ENCODE measurements at places on chromosomes 7 and 10.

DNA sequence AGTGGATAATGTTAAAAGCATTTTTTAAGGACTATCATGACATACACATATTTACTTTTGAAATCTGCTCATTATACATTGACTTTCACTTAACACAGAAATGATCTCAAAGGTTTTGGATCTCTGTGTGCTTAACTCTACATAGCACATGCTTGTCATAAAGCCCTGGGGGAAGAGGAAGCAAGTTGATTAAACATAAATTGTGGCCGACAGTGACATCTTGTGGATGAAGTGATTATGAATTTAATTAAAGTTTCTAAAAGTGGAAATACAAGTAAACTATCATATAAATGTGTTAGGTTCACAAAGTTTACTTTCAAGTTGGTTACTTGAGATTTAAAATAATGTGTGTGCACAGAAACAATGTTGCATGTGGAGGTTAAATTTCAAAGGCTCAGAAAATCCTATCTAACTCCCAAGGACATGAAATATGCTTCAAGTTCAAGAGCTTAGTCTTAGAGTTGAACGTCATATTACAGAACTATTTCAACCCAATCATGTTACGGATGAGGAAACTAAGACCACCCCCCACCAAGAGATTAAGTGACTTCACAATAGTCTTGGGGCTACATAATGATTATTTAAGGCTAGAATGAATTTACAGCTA is 1247.8 kb downstream of the GATA3 start:
- DNase-seq, result no peak

GRCh38 chr7:2641406-2642393 is 9.9 kb downstream of the TTYH3 start:
- DNase-seq, result no peak

GRCh38 chr7:21054427-21055112 is 267.9 kb upstream of the SP8 start:
- DNase-seq, result no peak

DNA sequence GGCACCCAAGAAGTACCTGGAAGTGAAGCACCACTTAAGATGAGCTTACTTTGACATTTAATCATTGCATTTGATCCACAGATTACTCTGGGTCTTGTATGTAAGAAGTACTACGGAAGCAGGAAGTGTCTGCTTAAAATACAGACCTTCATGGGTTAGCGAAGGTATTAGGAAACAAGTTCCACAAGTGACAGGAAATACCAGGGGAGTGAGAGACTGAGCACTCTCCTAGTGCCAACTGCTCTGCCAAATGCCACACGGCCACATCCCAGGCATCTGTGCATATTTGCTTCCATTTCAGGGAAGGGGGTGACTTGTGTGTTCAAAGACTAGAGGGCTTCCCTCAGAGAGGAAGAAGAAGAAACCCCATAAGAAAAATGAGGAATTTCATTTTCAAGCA is 57.2 kb upstream of the ANK3 start:
- no peak for DNase-seq

- no peak for DNase-seq
Measured at GRCh38 chr7:7819442-7820247, 101.2 kb upstream of the RPA3 start.

DNA sequence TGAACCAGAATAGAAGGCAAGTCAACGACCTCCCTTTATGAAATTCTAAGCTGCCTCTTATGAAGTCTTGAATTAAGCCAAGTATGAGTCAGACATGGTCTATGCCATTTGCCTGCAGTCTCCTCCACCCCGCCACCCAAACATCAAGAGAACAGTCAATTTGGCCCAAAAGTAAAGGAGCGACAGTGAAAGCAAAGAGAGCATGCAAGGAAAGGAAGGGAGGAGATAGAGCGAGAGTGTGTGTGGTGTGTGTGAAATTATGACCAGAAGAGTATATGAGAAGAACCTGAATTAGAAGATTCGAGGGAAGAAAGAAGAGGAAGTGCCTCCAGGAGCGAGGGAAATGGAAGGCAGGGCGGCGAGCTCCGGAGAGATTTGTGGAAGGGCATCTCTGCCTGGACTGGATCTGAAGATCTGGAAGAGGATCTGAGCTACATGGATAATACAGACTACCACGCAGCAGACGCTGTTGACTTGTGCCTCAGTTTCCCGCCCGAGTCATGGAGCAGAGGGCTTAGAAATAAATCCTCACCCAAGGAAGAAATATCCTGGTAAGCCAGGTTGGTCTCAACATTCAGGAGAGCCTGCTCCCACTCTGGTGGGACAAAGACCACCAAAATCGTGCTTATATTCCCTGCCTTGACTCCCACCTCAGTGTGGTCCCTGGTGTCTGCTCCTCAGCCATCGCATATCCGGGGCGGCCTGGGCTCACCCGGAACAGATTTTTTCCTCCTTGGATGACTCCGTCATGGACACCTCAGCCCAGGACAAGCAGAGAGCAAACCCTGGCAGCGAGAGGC is 459 bp downstream of the ZDHHC6 start:
- DNase-seq, result no peak

- no peak for DNase-seq
Measured at GRCh38 chr10:73083221-73083620, 13.4 kb downstream of the P4HA1 start.

DNA sequence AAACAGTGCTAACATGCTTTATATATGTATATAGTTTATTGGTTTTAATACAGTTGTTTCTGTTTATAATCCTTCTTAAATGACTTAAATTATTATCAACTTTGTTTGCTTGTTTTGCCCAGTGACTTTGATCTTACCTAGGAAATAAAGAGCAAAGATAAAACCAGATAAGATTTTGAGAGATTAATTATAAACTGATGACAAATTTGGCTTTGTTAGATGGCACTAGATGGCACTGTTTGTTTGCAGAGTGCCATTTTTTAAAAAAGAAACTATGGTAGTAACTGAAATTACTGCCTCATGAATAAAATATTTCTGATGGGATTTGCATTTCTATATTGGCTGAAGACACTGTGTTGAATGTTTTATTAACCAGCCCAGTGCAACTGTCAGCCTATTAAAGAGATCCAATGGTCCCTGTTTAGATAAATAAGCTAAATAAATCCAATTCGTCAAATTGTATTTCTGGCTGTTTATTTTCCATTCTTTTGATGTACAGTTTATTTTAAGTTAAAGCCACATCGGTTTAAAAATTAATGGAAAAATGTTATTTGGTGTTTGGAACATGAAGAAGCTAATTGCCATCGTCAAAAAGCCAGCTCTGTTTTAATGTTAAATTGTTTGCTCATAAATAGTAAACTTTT is 28.7 kb downstream of the VTI1A start:
- DNase-seq, result no peak

- no peak for DNase-seq
Measured at GRCh38 chr7:110779339-110779738, 311.6 kb upstream of the LRRN3 start.

DNA sequence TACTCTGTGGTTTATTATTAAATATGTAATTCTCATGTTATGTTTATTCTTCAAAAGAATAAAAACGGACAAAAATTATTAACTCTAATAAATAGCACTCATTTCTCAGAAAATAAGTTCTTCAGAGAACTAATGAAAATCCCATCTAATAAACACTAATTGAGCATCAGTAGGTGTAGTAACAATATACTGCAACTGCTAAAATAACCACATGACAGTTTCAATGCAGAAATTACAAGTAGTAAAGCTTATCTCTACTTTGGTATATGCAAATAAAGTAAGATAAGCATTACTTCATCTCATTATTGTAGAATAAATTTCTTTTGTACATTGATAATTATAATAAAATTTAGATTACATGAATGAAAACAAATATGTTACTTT is 56.4 kb upstream of the DKK1 start:
- DNase-seq, result no peak

GRCh38 chr10:121580276-121581116 is 17.7 kb downstream of the FGFR2 start:
- no peak for DNase-seq

DNA sequence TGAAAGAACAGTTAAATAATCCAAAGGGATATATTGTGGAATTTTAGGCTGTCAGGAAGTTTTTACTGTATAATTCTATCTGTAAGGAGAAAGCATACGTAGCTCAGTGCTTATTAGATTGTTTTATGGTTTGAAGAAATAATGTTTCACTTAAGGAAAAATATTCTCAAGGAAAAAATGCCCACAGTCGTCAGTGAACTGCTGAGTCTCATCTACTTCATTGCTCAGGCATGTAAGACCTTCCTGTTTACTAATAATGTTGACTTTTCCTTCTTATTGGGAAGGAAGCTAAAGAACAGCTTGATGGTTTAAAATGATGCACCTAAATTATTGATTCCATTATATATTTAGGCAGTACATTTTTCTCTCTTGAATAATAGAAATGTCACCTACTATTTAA is 304.2 kb downstream of the SDK1 start:
- no peak for DNase-seq

GRCh38 chr7:157673573-157673972 is 336.8 kb downstream of the DNAJB6 start:
- DNase-seq, result no peak

- DNase-seq, result no peak
Measured at GRCh38 chr10:52256832-52257691, 57.0 kb upstream of the DKK1 start.

DNA sequence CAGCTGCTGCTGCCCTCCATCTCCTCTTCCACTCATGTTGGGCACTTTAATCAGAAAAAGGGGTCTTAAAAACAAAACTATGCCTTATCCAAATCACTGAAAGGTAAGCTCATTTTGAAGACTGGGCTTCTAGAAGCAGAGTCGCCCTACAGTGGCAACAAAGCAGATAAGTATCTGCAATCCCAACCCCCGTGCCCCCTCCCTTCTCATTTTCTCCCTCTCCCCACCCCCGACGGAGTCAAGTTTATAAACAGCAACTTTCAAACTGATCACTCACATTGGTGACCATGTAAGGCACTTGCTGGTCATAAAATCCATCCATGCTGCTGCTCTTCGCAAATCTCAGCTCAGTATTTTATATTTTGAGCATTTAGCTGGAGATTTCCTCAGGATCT is 738 bp downstream of the ETV1 start:
- no peak for DNase-seq

DNA sequence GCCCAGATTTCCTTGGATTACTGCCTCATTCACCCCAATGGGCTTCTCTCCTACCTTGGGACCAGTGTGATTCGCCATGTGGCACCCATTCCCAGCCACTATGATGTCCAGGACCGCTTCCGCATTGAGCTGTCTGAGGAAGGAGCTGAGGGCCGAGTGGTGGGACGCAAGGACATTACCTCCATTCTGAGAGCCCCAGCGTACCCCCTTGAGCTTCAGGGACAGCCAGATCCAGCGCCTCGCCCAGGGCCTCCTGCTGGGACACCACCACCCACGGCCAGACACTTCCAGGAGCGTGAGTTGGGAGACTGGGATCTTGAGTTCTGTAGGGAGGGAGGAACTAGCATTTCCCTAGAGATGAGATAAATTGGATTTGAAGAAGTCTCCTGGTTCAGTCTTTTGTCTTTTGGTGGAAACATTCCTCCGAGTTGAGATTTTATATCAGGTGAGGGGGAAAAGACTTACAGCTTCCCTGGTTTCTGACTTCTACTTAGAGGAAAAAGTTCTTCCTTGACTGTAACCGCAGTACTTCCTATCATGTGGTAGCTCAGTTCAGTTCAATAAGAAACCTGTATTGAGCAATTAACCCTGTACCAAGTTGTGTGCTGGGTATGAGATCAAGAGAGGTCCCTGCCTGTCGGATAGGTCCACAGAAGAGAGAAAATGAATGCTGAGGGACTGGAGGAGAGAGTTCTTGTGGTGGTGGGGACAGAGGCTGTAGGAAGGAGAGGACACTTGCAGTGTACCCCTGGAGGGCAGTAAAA is 1.3 kb downstream of the MOSPD3 start:
- no peak for DNase-seq

DNA sequence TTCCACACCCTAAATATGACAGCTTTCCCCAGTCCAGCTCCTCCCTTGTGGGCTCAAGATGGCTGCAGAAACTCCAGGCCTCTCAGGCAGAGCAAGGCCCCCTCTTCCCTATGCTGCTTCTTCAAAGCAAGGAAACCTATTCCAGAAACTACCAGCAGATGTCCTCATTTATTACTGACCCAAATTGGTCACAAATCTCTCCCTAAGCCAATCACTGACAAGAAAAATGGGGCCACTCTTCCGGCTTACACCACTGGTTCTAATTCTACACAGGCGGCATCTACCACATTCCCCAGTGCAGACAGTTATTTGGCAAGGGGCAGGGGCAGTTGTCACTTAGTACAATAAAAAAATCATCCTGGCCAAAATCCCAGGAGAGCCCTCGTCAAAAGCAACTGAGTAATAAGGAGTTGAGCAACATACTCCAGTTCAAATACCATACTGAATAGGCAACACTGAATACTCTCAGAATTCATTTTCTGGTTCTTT is 150.4 kb downstream of the SFMBT2 start:
- no peak for DNase-seq

- no peak for DNase-seq
Measured at GRCh38 chr10:33066558-33067236, 108.7 kb upstream of the ITGB1 start.

DNA sequence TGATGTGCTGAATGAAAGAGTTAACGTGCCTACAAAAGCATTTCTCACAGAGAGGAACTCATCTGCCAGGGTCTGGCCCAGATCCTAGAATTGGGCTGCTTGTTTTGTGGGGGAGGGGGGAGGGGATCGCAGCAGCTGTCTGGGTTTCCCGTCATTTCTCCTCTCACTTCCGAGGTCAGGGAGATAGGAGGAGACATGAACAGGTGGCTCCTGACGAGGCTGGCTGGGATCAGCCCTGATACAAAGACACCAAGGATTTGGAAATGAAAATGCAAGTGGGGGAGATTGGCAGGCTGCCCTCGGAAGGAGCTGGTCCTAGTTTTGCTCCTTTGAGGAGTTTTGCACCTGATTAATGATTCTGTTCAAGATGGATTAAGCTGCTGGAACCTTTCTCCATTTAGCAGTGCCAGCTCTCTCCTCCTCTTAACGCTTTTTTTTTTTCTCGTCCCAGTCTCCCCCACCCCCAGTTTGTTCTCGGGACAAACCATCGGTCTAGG is 86.8 kb upstream of the KMT2C start:
- DNase-seq, result no peak

DNA sequence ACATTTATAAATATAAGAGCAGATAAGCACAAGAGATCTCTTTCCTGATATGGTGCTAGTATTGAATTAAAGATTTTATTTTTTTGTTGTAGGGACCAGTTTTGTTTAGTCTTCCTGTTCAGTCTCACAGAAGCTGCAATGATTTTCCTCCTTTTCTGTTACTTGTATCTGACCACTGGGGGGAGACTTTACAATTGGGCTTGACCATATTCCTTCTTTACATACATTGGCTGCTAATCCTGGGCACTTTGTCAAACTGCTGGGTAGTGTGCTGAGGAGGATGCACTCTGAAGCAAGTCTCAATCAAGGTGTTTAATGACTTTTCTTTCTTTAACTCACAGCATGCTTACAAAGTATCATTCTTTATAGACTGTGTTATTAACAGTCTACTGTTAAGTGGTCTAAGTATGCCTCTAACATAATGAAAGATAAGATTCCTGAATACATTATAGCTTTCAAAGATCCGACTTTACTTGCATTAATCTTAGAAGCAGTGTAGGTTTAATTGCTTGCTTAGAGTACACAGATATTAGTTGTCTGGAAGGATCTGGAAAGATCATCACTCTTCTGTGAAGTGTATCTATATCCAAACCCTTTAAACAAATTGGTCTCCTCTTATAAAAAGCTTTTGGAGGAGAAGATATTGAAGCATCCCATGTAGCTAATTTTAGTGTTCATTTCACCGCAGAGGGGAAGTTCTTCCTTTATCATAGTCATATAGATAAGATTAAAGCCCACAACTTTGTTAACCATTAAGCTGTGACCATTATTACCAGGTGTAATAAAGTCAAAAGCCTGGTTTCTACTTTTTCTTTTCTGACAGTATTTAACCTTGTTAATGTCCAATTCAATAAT is 3.1 kb downstream of the PALS2 start:
- DNase-seq, result no peak

GRCh38 chr7:106063024-106063423 is 49.1 kb downstream of the SYPL1 start:
- no peak for DNase-seq
